Regular cardiac myocyte (primary cell): ENCODE measurements at places on chromosomes 5 and 9. TPM values are rescaled to one million over a fixed set of nuclear protein-coding genes. Genes with fewer than 3 reads are reported as not detected.

The ECM2 gene
- 2.7 and 22.6 TPM in 2 replicates for total RNA-seq

The IL17B gene
- total RNA-seq = 0.28 and 0.38 TPM in 2 replicates

The TRIM7 gene
- total RNA-seq = 0.85 and 3.1 TPM in 2 replicates

The OBP2B gene
- total RNA-seq = not detected in 2 replicates

The TOR1B gene
- total RNA-seq = 34.4 and 41.4 TPM in 2 replicates

The GNPDA1 gene
- total RNA-seq = 43.7 and 84.6 TPM in 2 replicates

The LHX3 gene
- total RNA-seq = under 0.01 TPM in 1 of 2 replicates, not detected in the other

The SLIT3 gene
- 3.1 and 16.9 TPM in 2 replicates for total RNA-seq
